ENCODE measurements at places on chromosomes 5 and 9.

DNA sequence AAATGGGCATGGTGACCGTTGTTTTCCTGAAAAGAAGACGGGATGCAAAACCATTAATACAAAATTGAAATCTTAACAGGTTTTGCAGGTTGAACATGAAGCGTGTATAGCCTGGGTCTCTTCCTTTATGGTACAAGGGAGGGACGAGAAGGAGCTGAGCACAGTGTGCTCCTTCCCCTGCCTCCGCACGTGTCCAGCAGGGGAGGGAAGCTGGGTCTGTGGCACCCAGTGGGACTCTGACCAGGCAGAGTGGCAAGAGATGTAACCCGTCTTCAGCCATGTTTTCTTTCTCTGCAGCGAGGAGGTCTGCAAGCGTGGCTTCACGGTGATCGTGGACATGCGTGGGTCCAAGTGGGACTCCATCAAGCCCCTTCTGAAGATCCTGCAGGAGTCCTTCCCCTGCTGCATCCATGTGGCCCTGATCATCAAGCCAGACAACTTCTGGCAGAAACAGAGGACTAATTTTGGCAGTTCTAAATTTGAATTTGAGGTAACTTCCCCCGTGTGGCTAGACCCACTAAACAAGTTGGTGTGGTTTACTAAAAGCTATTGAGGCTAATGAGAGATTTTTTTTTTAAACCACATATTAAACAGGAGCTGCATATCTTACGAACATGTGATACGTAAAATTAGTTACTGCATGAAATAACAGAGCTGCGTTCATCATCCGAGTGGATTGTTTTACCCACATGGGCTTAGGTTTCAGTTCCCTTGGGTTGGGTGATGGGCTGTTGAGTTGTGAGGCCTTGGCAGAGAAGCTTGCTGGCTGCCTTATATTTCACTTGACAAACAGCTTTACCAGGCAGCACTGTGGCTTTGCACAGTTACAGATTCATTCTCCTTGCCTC lies 143.7 kb downstream of the TRIO start:
- DNase-seq: no peak

GRCh38 chr9:115594557-115594956 lies 476.6 kb upstream of the TNC start:
- DNase-seq: no peak

GRCh38 chr5:66129144-66129543 lies 15.0 kb upstream of the SREK1 start:
- no peak for DNase-seq

- DNase-seq: no peak
Measured at GRCh38 chr9:78468231-78468630, 171.3 kb downstream of the PSAT1 start.

DNA sequence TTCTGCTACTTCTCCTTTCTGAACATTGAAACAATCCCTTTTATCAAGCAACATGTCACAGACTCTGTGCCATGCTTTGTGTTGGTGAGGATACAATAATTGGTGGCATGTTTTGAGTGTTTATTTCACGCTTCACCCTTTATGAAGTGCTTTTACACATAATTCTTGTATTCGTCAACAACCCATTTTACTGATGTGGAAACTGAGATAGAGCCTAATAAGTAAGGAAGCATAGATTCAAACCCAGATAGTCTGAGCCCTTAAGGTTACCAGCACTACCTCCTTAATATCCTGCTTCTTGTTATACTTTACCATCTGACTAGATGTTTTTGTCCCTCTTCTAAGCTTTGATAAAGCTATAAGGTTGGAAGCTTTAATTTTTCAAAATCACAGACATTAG lies 49.3 kb upstream of the TTC23L start:
- no peak for DNase-seq

DNA sequence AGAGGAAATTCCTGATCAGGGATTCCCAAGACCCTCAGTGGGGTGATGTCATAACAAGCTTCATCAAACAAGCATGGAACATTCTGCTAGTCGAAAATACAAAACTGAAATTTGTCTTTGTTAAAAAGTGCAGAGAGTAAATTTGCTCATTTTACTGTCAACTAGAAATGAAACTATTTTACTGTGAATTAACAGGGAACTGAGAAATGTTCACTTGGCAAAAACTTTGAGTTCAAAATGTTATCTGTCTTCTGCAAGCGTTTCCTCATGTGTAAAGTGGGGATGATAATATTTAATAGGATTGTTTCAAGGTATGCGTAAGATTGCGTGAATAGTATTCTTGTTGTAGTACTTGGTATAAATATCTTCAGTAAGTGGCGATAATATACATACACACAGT lies 45.4 kb downstream of the ALDH1A1 start:
- peak; percentile 22 for DNase-seq

GRCh38 chr5:57538341-57538955 lies 55.8 kb upstream of the ACTBL2 start:
- DNase-seq: no peak

DNA sequence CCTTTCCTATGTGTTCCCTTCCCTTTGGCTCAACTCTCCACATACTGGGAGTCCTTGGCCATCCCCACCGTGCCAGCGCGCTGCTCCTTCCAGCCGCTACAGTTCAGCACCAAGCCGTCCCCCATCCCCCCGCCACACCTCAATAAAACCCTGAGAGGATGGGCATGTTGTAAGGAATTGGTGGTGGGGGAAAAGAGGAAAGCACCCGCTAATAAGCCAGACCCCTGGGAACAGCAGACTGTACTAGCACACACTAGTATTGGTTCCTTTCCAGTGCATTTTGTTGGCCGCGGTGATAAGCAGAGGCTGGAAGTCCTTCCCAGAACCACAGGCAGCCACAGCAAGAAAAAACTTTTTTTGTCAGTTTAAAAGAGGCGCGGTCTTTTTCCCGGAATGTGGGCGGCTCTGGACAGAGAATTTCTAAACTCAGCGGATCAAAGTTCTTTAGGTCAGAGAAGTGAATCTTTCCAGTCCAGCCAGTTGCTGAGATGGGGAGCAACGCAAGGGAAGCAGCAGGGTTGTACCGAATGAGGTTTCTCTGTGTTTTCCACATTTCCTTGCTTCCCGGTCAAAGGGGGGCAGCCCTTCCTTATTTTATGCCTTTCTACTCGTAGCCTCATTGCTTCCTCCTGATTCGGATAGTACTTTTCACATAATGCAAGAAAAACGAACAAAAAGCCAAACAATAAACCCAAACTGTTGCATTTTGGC lies 2.1 kb downstream of the CHSY3 start:
- DNase-seq: no peak

DNA sequence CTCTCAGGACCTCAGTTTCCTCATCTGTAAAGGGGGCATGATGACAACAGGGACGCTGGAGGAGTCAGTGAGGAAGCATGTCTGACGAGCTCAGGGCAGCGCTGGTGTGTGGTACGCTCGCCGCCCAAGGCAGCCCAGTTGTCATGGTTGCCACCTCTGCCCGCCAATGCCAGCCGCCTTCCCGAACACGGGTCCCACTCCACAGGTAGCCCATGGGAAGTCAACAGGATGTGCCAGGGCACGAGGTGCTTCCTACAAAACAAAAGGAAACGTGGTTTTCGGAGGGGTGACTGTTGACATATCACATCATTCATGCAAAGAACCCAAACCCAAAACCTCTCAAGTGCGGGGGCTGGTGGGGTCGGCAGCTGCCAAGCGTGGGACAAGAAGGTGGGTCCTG lies 58.1 kb downstream of the NEK6 start:
- DNase-seq: no peak

- no peak for DNase-seq
Measured at GRCh38 chr5:113108485-113108884, 131.9 kb downstream of the DCP2 start.

- DNase-seq: no peak
Measured at GRCh38 chr5:78785454-78785853, 136.9 kb upstream of the LHFPL2 start.

DNA sequence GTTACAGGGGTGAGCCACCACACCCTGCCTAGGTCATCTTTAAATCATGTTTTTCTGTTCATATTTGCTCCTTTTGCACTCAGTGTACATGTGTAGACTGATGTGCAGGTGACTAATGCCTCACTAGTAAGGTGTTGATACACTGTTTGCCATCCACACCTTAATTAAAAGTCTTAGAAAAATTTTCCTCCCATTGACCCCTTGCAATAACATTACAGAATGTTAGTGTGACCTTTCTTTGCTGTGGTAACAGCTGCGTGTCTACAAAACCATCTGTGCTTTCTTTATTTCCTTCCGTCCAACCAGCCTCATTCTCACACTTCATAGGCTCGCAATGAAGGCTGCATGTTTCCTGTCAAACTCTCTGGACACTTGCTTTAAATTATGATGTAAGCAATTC lies 6.6 kb upstream of the CEMIP2 start:
- DNase-seq: no peak

- DNase-seq: no peak
Measured at GRCh38 chr9:134460896-134461295, 134.6 kb downstream of the RXRA start.

- DNase-seq: no peak
Measured at GRCh38 chr5:141875795-141876627, 2.2 kb downstream of the PCDH1 start.

- no peak for DNase-seq
Measured at GRCh38 chr5:10653043-10653442, 89.2 kb downstream of the ANKRD33B start.

GRCh38 chr9:69623276-69623675 lies 48.9 kb downstream of the APBA1 start:
- DNase-seq: no peak

DNA sequence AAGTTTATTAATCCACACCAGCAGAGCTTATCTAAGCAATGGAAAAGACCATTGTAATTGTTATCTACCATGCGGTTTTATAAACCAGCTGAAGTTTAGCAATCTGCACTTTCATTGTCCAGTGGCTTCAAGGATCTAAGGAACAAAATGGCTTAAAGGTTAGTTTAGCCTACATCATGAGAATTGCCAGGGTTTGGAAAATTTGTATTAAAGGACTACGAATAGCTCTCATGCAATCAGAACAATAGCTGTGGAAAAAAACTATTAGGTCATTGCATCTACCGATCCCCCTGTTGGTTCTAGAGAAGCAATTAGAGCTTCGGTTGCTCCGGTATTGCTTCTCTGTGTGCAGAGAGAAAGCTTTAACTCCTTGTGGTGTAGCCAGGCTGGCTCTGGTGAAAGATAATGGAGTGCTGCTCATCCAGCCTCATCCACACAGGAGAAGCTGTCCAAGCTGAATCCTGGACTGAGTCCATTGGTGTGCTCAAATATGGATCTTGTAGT lies 86.3 kb upstream of the SLC12A2 start:
- DNase-seq: no peak

DNA sequence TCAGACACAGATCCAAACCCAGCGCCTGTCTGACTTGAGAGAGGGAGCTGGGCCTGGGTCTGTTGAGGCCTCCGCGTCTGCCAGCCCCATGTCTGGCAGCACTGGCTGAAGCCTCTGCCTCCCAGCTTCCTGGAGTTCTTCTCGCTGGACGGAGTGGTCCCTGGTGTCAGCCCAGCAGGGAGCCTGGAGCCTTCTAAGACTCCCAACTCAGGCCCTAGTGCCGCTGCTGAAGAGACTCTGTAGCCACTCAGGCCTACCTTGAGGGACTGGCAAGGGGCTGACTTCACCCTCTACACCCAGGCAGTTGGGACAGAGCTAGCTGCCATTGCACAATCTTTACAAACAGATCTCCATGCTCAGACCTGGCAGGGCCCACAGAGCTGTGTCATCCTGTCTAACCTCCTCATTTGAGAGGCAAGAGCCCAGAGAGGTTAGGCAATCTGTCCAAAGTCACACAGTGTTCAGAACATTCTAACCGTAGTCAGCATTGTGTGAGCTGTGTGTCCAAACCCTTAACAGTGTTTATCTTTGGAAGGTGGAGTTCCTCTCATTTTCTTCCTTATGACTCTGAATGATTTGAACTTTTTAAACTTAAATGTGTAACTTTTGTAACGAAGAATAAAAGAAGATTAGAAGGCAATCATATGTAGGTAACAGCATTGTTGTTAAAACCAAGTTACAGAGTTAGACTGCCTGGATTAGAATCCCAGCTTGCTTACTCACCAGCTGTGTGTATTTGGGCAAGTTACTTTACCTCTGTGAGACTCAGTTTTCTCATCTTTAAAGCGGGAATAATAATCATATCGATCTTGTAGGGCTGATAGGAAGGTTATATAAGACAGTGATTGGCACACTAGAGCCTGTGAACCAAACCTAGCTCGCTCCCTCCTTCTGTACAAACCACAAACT lies 4.6 kb upstream of the DUSP1 start:
- peak; percentile 100 for DNase-seq

DNA sequence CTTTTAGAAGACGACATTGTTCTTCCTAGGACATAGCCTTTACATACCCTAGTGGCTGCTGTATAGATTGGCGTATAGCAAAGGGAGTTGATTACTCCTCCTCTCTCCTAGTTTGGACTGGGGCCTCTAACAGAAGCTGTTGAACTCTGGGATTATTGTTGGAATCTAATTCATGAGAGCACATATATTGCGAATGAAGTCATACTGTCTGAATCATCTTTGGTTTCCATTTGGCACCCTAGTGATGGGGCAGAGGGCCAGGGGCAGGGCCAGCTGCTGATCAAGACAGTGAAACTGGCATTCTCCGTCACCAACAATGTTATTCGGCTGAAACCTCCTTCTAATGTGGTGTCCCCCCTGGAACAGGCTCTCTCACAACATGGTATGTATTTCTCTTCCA lies 40.3 kb downstream of the NUP188 start:
- DNase-seq: no peak

DNA sequence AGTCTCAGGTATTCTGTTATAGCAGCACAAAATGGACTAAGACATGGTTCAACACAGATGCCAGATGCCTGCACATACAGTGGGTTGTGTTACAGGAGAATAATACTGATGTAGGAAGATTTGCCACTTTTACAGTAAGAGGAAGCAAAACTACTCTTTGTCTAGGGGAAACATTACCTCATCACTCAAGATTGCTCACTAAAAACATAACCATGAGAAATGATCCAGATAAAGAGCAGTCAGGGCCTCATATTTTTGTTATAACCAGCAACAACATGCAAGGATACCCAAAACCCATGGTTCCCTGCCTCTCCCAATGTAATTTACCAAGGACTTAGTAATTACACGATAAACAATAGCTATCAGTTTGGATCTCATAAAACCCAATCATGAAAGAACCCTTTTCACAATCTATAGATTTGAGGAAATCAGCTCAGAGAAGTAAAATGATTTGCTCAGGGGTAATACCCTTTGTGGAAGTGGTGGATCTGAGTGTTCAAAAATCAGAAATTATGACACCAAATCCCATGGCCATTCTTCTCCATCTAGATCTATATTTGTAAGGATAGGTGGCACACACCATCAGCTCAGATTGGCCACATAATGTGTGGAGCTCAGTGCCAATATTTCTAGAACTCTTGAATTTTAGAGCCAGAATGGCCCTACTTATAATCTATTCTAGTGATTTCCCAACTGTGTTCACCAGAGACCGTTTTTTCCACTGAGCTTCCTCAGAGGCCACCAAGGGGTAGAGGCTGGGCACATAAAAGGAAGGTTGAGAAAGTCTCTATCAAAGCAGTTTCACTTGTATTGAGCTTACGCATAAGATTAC lies 27.8 kb downstream of the DPYSL3 start:
- peak; percentile 90 for DNase-seq

DNA sequence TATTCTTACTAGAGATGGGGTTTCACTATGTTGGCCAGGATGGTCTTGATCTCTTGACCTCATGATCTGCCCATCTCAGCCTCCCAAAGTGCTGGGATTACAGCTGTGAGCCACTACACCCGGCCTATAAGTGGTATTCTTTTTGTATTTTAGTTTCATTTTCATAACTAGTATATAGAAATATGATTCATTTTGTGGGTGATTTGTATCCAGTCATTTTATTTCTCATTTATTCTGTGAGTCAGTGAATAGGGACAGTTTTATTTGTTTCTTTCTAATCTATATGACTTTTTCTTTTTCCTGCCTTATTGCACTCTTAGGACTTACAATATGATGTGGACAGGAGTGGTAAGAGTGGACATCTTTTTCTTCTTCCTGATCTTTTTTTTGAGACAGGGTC lies 112.9 kb downstream of the AOPEP start:
- peak; percentile 24 for DNase-seq
